ENCODE measurements at places on chromosomes 11 and 22.

GRCh38 chr11:1163911-1164735 is 6.4 kb downstream of the MUC5AC start:
- no peak for DNase-seq

DNA sequence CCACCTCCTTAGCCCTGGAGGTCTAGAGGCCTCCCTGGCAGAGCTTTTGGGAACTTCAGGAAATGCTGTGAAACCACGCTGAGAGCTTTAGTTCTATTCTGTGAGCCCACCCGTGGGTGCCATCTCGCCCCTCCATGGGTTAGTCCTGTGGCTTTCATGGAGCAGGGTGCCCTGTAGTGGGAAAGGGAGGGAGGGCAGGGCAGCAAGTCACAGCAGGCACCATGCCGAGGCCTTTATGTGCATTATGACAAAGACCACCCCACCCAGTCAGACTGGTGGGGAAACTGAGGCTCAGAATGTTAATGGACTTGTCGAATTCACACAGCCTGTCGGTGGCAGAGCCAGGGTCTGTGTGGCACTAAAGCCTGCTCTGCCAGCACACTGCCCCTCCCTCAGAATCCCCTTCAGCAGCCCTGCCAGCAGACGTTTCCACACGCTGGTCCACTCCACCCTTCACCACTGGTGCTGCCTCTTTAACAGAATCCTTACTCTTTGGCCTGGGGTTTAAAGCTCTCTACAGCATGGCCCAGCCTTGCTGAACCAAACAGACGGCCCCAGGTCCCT is 13.4 kb downstream of the TMPRSS13 start:
- DNase-seq: no peak

DNA sequence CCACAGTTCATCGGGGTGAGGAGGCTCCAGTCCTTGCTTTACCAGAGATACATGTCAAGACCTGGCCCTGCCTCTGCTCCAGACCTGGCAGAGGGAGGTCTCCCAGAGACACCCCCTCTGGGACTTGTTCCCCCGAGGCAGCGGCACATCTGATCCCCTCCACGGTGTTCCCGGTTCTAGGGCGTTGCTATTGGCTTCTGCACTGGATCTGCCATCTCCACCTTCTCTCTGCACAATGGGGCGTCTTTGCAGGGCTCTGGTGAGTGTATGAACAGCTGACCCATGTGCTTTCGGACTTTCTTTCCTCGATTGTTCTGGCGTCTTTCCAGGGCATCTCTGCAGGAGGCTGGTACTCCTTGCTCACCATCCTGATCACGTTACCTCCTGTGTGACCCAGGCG is 930.4 kb downstream of the TBC1D22A start:
- DNase-seq: no peak

- DNase-seq: no peak
These were observed 15.6 kb downstream of the PTH start for GRCh38 chr11:13480198-13480597.

DNA sequence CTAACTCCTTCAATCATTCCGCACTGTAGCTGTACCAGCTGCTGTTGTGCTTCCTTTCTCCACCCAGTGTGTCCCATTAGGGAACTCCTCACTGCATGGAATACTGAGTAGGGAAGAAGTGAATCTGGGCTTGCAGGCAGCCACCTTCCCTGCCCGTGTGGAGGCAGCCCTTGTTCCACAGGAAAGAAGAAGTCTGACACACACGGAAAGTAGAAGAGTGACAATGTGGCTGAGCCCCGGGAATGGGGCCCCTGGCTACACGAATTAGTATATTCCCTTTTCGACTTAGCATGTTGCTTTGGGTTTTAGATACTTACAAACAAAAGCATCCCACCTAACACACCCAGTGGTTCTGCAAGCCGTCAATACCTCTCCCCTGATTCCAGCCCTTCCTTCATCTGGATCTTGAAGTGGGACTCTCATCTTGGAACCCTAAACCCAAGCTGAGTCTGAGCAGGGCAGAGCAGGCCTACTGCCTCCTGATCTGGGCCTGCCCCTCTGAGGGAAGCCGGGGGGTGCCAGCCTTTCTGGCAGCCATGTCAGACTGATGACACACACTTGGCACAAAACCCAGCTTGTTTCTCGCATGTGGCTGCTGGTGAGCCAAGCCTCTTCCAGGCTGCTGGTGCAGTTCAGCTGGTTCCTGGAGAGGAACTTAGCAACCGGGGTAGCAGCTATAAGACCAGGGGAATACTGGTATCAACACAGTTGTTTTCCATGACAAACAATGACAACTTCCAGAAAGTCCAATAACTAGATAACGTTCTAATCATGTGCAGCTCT is 71.6 kb downstream of the C11orf58 start:
- DNase-seq: no peak

DNA sequence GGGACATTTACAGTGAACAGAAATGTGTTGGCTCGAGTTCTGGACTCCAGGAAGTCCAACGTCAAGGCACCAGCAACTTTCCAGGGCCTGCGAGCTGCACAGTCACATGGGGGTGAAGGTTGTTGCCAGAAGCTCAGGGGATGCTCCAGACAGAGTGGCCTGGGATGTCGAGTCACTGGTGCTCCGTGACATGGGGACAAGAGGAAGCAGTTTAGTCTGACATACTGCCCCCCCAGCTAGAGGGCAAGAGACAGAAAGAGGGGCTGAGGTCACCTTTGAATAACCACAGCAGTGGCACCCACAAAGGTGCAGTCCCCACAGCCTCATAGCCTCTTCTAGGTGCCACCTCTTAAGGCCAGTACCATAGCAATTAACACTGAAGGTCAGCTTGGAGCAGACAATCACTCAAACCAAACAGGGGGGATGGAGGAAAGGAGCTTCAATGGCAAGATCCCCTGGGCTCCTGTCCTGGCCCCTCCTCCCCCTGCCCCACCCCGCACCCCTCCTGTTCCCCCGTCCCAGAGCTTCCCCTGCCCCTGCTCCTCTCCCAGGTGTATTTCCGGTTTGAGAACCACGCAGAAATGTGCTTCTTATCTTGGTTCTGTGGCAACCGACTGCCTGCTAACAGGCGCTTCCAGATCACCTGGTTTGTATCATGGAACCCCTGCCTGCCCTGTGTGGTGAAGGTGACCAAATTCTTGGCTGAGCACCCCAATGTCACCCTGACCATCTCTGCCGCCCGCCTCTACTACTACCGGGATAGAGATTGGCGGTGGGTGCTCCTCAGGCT is 3.8 kb downstream of the APOBEC3D start:
- DNase-seq: no peak

- DNase-seq: no peak
These were observed 85.5 kb downstream of the ETS1 start for GRCh38 chr11:128501632-128502549.

- DNase-seq: no peak
These were observed 8.3 kb upstream of the KCNJ11 start for GRCh38 chr11:17396598-17397310.

GRCh38 chr11:120180551-120181232 is 30.1 kb upstream of the OAF start:
- DNase-seq: no peak

DNA sequence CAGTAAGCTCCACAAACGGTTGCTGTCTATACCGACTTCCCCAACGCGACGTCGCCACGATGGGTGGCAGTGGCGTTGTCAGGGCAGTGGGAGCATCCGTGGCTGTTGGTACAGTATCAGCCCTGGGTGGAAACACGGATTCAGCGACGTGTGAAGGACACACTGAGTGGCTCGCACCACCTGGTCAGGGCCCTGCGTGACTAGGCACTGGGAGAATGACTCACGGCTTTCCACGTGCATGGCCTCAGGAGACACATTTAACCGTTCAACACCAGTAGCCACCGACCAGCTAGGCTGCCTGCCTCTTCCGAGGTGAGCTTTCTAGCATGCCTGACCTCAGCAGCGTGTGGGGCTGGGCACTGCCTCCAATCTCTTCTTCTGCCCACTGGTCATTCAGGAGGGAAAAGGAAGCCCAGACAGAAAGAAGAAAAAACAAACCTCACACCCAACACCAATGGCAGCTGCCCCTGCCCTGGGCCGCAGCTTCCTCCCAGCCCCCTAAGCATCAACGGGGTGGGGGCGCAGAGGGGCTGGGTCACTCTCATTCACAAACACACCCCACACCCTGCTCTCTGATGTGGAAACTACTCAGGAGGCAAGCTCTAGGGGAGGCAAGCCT is 59.0 kb downstream of the MYH9 start:
- DNase-seq: peak; percentile 27

GRCh38 chr11:46273511-46274205 is 3.8 kb upstream of the CREB3L1 start:
- no peak for DNase-seq

GRCh38 chr11:25483915-25484635 is 847.9 kb upstream of the ANO3 start:
- no peak for DNase-seq

GRCh38 chr11:44361813-44362212 is 51.9 kb upstream of the ALX4 start:
- DNase-seq: no peak

GRCh38 chr11:44986315-44986714 is 35.6 kb upstream of the TP53I11 start:
- DNase-seq: no peak

DNA sequence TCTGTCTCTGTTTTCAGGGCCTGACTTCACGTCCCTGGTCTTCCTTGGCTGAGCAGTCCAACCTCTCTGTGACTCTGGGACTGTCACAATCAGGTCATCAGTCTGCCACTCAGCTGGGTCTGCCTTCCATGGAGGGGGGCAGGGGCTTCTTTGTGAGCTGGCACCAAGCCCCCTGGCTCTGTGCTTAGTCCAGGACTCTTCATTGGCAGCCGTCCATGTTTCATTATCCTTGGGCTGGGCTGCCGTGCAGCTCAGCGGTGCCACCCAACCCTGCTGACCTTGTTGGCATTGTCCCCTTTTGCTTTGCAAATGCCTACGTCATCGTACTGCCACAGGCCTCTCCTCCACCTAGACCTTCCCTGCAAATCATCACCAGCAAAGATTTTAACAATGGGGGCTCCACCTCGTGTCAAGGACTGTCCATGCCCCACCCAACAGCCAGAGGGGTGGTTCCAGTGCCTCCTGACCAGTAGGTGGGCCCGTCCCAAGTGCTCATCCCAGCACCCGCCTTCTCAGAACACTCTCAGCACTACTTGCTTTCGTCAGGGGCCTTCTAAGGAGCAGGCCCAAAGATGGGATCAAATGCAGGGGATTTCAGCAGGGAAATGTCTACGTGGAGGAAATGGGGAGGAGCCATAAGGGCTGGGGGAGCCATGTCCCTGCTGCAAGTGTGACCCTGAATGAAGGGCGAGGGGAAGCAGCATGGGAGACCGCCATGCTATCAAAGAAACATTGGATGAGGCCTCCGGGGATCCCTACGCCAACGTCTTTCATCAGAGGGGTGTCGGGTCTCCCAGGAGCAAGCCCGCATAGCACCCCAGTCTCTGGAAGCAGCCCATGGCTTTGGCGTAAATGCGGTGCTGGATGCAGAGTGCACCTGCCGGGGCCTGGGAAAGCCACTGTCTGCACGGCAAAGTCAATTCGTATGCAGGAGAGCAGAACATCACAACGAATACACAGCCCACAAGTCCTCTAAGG is 18.2 kb downstream of the KRTAP5-6 start:
- no peak for DNase-seq

DNA sequence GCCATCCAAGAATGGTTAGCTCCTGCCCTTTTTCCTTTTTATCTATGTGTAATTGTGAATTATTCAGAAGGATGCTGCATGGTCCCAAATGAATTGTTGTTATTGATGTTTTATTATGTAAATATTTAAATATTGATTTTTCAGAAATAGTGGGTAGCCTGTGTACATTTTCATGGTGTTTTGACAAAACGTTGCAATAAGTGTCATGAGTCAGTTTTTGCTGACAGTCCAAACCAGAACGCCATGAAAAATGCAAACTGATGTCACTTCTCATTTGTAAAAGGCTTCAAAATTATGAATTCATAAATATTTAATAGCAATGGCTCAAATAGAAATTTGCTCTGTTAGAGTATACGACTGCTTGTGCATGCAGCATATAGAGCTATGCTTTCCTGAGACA is 422.5 kb downstream of the CNTN5 start:
- DNase-seq: no peak

- peak; percentile 74 for DNase-seq
These were observed 2.6 kb upstream of the SUN2 start for GRCh38 chr22:38758276-38758945.

- DNase-seq: no peak
These were observed 82.4 kb upstream of the CD44 start for GRCh38 chr11:35056391-35057093.

GRCh38 chr11:132123854-132124835 is 753.7 kb downstream of the NTM start:
- DNase-seq: no peak

DNA sequence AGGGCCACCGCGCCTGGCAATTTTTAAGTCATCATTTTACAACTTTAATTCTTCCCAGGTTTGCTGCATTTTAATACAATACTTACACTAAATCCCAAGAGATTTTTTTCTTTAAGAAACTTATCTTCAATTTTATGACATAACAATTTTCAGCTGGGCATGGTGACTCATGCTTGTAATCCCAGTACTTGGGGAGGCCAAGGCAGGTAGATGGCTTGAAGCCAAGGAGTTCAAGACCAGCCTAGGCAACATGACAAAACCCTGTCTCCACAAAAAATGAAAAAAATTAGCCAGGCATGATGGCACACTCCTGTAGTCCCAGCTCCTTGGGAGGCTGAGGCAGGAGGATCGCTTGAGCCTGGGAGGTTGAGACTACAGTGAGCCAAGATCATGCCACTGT is 38.8 kb downstream of the CLDN25 start:
- no peak for DNase-seq

DNA sequence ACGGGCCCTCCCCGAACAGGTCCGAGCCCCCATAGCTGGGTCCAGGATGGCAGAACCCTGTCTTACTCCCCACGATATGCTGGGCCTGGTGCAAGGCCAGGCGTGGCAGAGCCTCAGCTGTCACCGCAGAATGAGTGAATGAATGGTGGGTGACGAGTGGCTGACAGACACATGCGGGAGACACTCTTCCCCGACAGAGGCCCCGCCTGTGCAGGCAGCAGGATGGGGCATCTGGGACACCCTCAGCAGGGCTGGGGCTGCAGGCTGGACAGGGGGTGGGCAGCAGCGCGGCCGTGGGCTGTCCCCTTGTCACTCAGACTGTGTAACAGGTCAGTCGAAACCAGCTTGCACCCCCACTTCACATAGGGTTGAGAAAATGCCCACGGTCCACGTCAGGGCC is 18.0 kb downstream of the WNT7B start:
- no peak for DNase-seq

DNA sequence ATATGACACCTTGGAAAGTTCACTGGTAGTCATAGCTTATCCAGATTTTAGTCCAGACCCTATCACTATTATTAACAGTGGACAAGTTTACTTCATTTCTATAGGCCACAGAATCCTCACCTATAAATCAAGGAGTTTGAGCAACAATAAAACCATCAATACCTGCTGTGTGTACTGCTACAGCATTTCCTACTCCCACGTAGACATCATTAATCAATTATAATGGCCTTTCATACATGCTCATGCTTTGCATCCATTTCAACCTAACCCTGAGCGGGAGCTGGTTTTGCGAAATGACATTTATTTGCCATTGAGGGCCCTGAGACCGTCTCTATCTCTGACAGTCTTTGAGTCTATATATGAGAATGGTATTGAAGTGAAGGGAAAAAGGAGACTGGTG is 312.3 kb downstream of the FAT3 start:
- DNase-seq: no peak

- peak; percentile 87 for DNase-seq
These were observed 6.0 kb upstream of the IFT27 start for GRCh38 chr22:36781656-36782627.
